ENCODE measurements at places on chromosomes 1 and 21. TPM values are rescaled to one million over a fixed set of nuclear protein-coding genes. Genes with fewer than 3 reads are reported as not detected.

The EXO1 gene
- total RNA-seq, result 46.2 TPM

The OR2T35 gene
- not detected for total RNA-seq

The FASLG gene
- not detected for total RNA-seq

The AMY2A gene
- total RNA-seq, result not detected

The KCNH1 gene
- 0.14 TPM for total RNA-seq

The VWA5B1 gene
- not detected for total RNA-seq
